ENCODE measurements at places on chromosomes 1 and 21.

DNA sequence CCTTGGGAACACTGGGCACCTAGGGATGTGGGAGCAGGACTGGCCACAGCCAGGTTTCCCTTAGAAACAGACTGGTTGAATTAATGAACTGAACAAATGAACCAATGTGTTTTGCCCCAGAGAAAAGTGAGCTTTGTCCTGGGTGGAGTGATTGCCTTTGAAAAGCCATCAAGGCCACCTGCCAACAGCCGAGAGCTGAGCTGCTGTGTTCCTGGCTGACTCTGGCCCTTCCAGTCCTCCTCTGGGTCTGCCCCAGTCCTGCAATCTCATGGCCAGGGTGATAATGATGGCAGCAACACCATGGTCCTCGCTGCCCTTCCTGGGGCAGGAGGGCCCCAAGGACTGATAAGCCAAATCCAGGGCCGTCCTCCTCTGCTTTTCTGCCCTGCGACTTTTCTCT lies 18.2 kb upstream of the GJA9 start:
- no peak for DNase-seq

DNA sequence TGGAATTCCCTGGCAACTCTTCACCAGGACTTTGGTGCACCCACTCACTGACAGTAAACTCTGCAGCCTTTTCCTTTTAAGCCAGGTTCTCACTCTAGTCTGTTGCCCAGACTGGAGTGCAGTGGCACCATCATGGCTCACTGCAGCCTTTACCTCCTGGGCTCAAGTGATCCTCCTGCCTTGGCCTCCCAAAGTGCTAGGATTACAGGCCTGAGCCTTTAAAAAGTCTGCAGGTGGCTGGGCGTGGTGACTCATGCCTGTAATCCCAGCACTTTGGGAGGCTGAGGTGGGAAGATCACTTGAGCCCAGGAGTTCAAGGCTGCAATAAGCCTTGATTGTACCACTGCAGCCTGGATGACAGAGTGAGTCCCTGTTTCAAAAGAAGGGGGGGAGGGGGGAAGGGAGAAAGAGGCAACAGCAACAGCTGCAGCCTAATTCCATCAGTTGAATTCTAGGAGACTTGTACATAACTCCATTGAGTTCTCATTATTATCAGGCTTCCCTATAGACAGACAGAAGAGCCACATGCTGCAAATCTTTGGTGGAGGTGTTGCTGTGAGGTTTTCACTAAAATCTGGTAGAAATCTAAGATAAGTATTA lies 8.1 kb upstream of the HNRNPR start:
- DNase-seq, result no peak

GRCh38 chr21:39503123-39503762 lies 51.5 kb downstream of the SH3BGR start:
- no peak for DNase-seq

- DNase-seq, result no peak
These were observed 195.2 kb downstream of the S1PR1 start for GRCh38 chr1:101431956-101432510.

DNA sequence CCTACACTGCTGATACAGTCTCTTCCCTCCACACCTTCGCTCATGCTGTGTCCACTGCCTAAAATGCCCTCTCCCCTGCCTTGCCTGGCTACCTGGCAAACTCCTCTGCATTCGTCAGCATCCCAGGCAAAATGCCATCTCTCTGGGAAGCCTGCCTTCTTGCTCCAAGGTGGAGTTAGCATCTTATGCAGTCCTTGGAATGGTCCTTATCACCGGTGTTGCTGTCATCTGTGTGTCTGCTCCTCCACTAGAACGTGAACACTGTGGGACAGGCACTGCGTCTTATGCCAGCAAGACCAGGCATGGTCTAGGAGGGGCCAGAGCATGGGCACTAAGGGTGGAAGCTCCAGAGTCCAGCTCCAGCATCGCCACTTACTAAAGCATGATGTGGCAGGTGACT lies 211.8 kb downstream of the MATN1 start:
- DNase-seq, result no peak
